CD4-positive, alpha-beta T cell treated with Interleukin-10 for 1 hour (primary cell): ENCODE measurements at places on chromosomes 16 and 17.

- DNase-seq = no peak
These were observed 6.0 kb downstream of the PDP2 start for GRCh38 chr16:66886321-66886720.

GRCh38 chr16:12168074-12169000 lies 191.8 kb downstream of the SNX29 start:
- no peak for DNase-seq

GRCh38 chr17:77476931-77477805 lies 336.4 kb downstream of the SEC14L1 start:
- DNase-seq = no peak

- no peak for DNase-seq
These were observed 19.1 kb downstream of the GSPT1 start for GRCh38 chr16:11896486-11897176.

GRCh38 chr17:3660311-3660891 lies 8.0 kb downstream of the TAX1BP3 start:
- DNase-seq = no peak

- no peak for DNase-seq
These were observed 107.5 kb downstream of the METRNL start for GRCh38 chr17:83186751-83187421.

DNA sequence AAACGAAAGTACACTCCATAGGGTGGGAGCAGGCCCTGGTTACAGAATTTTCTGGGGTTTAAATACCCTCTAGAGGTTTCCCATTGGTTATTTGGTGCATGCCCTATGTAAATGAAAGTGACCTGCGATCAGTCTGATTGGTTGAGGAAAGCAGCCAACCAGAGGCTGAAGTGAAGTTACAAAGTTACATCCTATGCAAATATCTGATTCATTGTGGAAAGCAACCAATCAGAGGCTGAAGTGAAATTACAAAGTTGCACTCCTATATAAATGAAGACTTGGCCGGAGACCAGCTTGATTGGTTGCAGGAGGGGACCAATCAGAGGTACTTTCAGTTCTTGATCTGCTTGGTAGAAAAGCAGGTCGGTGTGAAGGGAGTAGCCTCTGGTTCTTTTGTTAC lies 24.4 kb downstream of the NAA60 start:
- DNase-seq = peak; percentile 7

GRCh38 chr16:75042426-75043174 lies 43.8 kb downstream of the ZNRF1 start:
- no peak for DNase-seq

GRCh38 chr16:4806280-4806679 lies 3.8 kb upstream of the ROGDI start:
- DNase-seq = no peak

DNA sequence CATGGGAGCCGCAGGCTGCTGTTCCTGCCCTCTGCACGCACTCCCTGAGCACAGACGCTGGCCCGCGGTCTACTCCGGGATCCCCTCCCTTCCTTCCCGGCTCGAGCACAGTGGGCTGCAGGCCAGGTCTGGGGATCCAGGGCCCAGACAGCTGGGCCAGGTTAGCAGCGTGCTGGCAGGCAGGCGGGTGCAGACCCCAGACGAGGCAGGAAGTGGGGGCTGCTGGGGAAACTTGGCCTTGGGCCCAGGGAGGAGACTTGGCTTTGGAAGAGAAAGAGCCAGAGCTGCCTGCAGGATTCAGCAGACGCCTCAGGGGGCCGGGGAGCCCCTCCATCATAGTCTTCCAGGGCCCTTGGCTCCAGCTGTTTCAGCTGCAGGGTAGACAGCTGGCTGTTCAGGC lies 30.2 kb upstream of the ABCC3 start:
- no peak for DNase-seq

- DNase-seq = no peak
These were observed 24.7 kb downstream of the SSH2 start for GRCh38 chr17:29905086-29905878.

DNA sequence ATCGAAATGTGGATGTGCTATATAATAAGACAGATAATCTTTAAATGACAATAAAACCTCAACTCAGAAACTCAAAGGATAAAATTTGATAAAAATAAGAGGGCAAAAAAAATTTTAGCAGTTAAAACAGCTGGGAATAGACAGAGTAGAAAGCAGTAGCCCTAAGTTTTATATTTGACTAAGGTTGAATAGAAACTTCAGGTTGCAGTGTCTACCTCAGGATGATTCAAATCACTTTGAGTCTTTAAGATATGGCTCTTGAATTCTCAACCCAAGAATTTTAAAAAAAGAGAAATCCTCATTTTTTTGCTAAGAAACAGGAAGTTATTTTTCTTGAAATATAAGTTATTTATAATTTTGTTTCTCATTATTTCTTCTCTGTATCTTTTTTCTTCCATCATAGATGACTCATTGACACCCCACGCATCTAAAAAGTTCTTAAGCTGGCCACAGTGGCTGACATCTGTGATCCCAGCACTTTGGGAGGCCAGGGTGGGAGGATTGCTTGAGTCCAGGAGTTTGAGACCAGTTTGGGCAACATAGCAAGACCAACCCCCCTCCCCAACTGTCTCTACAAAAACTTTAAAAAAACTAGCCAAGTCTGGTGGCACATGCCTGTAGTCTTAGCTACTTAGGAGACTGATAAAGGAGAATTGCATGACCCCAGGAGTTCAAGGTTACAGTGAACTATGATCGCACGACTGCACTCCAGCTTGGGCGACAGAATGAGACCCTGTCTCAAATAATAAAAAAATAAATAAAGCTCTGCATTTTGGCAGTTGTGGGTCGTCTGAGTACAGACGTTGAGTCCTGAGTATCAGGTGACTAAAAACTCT lies 23.9 kb downstream of the NFAT5 start:
- no peak for DNase-seq

DNA sequence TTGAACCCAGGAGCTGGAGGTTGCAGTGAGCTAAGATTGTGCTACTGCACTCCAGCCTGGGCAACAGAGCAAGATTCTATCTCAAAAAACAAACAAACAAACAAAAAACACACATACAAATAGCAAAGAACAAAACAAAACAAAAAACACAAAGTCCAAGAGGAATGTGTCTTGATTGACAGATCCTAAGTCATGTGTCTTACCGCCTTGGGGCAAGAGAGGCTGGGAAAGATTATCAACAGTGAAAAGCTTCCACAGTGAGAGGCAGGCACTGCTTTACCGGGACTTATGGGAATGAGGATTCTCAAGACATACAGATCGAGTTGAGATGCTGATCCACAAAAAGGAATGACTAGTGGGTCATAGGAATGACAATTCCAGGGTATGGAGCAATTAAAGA lies 62.7 kb upstream of the GAS7 start:
- no peak for DNase-seq

DNA sequence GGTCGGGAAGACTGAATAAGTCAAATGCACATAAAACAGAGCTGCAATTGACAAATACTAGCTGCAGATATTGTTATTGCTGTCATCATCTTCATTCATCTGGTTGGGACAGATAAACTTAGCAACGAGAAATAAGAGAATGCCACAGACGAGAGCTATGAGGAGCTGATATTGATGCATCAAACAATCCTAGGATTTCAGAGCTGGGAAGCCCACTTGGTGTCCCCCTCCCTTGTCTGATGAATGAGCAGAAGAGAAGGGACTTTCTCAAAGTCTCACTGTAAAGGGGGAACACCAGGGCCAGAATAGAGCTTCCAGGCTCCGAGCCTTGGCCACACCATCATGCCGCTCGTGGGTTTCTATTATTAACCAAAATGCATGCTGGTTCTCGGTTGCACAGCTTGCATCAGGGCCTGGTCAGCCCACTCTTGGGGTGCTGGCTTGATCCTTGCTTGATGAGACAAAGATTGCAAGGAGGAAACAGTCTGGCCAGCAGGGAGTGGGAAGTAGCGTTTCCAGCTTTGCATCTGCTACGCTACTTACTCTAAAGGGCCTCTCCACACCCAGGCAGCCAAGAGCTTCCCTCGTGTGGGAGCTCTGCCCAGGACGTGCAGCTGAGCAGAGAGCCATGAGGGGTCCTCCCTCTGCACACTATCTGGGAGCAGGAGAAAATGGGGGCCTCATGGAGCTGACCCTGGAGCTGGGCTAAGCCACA lies 28.4 kb upstream of the EMP2 start:
- DNase-seq = no peak

- DNase-seq = no peak
These were observed 335.3 kb downstream of the SNX29 start for GRCh38 chr16:12311877-12312276.

- peak; percentile 72 for DNase-seq
These were observed 39.2 kb downstream of the ZNF778 start for GRCh38 chr16:89256651-89257254.

DNA sequence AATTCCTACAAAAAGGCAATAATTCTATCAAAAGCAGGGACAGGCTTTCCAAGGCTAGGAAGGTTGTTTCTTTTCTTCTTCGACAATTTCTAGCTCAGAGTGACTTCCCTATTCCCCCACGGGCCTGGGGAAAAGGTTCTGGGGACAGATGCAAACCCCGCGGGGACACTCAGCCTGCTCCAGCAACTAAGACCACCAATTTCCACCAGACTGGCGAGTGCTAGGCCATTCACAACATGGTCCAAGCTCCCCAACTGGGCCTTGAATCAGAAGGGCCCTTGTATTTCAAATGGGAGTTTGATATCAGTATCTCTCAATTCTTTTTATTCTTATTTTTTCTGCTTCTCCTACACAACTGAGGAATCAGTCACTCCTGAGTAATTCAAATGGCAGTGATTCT lies 86.7 kb downstream of the USP31 start:
- DNase-seq = no peak

GRCh38 chr17:79433379-79433778 lies 177.5 kb downstream of the RBFOX3 start:
- no peak for DNase-seq

GRCh38 chr16:73066927-73067670 lies 19.2 kb upstream of the ZFHX3 start:
- no peak for DNase-seq

- DNase-seq = no peak
These were observed 39.2 kb upstream of the PMFBP1 start for GRCh38 chr16:72211110-72211509.

DNA sequence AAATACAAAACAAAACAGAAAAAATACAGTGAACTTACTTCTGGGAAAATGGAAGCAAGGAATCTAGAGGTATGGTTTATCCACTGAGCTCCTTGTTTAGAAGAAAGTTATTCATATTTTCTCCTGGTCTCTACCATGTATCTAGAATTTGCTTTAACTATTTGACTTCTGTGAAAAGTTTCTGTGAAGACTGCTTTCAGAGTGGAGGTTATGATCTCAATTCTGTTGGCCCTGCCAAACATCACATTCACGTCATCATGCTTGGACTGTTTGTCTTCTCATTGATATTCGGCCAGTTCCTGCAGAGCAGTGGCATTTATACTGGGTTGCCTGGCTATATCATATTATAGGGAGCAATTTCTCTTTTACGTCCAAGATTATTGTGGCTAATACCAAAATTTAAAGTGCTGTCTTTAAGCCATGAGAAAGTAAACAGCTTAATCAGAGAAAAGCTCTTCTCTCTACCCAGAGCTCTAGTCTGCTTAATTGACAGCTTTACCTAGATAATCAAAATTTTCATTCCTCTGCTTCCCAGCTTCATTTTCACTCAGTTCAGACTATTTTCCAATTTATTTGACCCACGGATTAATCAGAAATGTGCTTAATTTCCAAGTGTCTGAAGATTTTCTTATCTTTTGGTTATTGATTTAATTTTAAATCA lies at the start of gene ABCA8:
ABCA8 (minus strand) TSS at position 212 of the 661 bp plus-strand sequence. CDS start 13,358 bp downstream, outside the sequence.
- no peak for DNase-seq

DNA sequence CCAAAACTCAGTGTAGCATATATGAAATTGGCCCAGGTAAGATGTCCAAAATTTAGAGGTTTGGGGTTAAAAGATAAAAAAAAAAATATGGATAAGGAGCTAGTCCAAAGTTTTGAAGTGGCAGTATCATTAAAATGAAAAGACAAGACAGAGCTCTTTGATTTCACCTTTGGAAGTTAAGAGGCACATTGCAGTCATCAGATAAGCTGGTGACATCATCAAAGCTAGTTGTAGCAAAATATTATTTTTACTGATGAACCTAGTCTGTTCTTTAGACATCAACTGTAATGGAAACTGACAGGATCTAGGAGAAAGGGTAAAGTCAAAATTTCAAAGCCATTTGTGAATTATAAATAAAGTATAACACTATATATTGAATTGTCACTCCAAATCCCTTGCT lies 603.7 kb upstream of the CDH8 start:
- DNase-seq = no peak

- no peak for DNase-seq
These were observed 14.6 kb downstream of the CRLF3 start for GRCh38 chr17:30809867-30810266.

DNA sequence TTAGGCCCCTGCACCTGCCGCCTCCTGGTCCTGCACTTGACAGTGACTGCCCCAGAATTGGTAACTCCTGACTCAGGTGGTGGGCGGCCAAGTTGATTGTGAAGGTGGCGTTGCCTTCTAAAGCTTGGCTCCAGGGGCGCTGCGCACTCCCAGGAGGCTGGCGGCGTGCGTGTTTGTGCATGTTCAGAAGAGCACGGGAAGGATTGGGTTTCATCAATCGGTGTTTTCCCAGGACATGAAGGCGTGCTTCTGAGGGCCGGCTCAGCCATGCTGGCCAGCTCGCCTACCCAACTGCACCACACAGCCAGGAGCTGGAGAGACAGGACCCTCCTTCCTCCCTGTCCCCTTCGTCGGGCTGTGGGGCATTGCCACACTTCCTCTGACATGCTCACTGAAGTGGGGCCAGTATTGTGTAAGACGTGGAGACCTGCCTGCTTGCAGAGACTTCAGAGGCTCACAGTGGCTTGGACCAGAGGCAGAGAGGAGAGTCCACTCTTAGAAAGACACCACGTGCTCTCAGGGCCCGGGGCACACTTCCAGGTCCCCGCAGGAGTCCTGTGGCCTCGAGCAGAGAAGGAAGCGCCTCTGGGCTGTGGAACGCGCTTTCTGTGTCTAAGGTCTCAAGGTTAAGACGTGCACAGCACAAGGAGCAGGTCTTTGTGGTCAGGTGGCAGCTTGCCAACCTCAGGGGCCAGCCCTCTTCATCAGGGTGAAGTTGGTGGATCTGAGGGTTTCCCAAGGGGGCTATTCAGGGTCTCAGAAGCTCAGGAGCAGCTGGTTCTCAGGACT lies 2.8 kb downstream of the RAB40C start:
- DNase-seq = no peak

- DNase-seq = no peak
These were observed at the start of gene RARA for GRCh38 chr17:40309031-40309948. RARA (plus strand) TSS chr17:40309180; CDS start chr17:40331219, 22,039 bp downstream.

DNA sequence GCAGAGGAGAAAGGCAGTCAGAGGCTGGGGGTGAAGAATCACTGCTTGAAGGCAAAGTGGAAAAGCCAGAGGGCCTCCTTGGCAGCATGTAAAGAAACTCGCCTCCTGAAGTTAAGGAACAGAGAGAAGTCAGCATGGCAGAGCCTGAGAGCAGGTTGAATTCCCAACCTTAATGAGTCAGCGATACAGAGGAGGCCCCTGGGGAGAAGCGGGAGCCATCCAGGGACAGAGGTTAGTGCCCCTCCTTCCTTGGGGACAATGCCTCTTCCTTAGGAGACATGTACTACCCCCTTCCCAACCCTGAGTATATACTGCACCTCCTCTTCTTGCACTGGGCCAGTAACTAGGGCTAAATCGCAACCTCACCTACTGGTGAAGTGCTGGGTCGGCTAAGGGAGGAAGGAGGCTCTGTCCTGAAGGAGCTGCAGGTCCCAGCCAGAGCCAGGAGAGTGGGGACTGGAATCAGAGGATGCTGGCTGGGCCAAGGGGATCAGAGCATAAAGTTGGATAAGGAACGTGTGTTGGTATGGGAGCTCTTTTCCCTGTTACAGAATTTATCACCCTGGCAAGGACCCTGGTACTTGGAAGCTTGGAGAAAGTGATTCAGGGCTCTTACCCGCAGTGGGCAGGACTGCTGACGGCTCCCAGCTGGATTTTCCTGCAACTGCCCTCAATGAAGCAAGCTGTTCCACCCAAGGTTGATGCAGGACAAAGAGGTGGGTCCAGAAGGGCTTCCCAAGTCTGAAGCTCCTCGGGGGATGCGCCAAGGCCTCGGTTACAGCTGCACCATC lies 5.4 kb upstream of the AANAT start:
- DNase-seq = no peak
